ENCODE measurements at places on chromosomes 12 and 14. TPM values are rescaled to one million over a fixed set of nuclear protein-coding genes. Genes with fewer than 3 reads are reported as not detected.

GRCh38 chr12:101857043-101857558, 20.3 kb upstream of the DRAM1 start:
- no peak for DNase-seq

DNA sequence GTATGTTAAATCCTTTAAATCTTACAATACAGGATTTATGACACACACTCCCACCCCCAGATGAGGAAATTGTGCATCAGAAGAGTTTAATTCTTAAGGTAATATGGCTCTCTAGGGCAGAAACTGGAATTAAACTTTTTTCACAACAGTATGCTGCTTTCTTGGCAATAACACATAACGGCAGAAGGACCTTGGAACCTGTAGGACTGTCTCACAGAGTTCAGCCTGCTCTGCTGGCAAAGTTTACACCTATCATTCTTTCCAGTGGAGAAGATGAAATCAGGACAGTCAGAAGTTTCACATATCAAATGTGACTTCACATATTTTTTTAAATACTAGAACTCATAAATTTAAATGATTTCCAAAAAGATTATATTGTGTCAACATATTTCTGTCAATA, 30.6 kb upstream of the MYF6 start:
- no peak for DNase-seq

- no peak for DNase-seq
Observed at GRCh38 chr12:94320109-94320508, 139.6 kb downstream of the CEP83 start.

DHRS7 gene
- total RNA-seq: 34.6 TPM

DNA sequence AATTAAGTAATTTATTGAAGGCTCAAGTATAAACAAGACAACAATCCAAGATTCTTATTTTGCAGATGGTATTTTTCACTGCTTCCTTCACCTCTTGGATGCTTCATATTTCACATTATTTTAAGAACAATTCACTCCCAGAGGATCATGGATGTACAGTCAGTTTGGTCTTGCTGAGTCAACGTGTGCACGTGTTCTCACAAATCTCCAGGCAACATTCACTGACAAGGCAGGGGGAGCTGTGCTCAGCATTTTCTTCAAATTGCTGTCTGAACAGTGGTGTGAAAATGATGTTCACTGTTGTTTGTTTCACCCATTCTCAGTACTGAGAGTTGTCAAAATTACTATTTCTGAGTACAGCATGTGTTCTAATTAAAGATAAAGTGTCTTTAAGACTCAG, 118.3 kb upstream of the SLC38A4 start:
- no peak for DNase-seq

DNA sequence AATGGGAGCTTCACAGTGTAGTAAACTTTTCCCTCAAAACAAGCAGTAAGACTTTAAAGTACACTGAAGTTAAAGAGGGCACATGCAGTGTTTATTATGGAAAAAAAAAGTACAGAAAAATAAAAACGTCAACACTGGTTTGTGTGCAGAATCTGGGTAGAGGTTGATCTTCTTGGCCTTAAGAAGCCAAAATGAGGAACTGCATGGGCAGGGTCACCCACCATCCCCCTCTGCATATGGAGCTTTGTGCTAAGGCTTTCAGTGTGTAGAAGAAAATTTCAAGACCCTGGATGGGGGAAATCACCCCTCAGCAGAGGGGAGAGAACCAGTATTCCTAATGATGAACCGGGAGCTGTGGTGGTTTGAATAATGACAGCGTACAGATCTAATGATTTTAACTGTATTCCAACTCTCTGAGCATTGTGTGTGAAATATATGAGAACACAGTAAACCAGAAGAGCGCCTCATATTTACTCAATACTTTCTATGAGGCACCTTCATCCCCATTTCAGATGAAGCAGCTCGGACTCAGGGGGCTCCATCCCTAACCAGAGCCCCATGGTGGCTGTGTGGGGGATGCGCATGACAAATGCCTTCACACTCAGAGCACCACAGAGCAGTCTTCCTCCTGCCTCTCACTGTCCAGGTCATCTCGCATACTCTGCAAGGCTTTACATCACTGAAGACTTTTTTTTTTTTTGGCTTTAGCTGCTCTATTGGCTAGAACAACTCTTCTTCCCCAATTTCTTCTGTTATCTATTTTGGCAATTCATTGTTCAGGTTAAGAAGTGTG, 33.4 kb downstream of the ACADS start:
- no peak for DNase-seq

Measured in Right ventricle myocardium inferior (tissue), 1 donor.